ENCODE measurements at places on chromosomes 12 and 14. TPM values are rescaled to one million over a fixed set of nuclear protein-coding genes. Genes with fewer than 3 reads are reported as not detected.

The GPR162 gene
- not detected for total RNA-seq

The LBHD2 gene
- total RNA-seq: not detected

The P2RX2 gene
- not detected for total RNA-seq

The P3H3 gene
- 0.68 TPM for total RNA-seq

The RPGRIP1 gene
- not detected for total RNA-seq

The IGFBP6 gene
- total RNA-seq: 1.2 TPM

The MAPK1IP1L gene
- total RNA-seq: 100 TPM

The PTPRO gene
- 2.5 TPM for total RNA-seq

The A2ML1 gene
- not detected for total RNA-seq

DNA sequence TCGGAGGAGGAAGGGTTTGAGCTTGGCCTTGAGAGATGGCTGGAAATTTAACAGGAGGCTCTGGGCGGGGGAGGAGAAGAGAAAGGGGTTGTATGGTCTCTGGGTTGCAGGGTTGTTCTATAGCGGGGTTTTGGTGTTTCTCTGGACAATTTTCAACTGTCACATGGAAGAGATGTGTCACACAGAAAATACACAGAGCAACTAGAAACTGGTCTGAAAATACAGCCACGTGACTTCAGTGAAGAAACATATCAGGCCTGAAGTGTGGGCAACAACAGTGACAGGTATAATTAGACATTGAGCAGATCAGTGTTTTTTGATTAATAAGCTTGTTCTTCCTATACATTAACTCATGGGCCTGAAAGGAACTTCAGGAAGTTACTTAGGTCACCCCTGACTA, 205.3 kb upstream of the HMGA2 start:
- no peak for DNase-seq

- no peak for DNase-seq
These were observed 66.4 kb downstream of the VCPKMT start for GRCh38 chr14:50049703-50050570.

GRCh38 chr12:123151457-123152454, 866 bp upstream of the PITPNM2 start:
- no peak for DNase-seq

- no peak for DNase-seq
These were observed 64.4 kb downstream of the TMX1 start for GRCh38 chr14:51304438-51304837.

GRCh38 chr12:40575987-40576386, 116.3 kb upstream of the CNTN1 start:
- no peak for DNase-seq

GRCh38 chr12:47805417-47805816, 14.3 kb downstream of the HDAC7 start:
- no peak for DNase-seq

- no peak for DNase-seq
These were observed 73.4 kb downstream of the DUSP6 start for GRCh38 chr12:89278862-89279261.

GRCh38 chr12:132724506-132725241, 14.0 kb downstream of the PGAM5 start:
- no peak for DNase-seq

DNA sequence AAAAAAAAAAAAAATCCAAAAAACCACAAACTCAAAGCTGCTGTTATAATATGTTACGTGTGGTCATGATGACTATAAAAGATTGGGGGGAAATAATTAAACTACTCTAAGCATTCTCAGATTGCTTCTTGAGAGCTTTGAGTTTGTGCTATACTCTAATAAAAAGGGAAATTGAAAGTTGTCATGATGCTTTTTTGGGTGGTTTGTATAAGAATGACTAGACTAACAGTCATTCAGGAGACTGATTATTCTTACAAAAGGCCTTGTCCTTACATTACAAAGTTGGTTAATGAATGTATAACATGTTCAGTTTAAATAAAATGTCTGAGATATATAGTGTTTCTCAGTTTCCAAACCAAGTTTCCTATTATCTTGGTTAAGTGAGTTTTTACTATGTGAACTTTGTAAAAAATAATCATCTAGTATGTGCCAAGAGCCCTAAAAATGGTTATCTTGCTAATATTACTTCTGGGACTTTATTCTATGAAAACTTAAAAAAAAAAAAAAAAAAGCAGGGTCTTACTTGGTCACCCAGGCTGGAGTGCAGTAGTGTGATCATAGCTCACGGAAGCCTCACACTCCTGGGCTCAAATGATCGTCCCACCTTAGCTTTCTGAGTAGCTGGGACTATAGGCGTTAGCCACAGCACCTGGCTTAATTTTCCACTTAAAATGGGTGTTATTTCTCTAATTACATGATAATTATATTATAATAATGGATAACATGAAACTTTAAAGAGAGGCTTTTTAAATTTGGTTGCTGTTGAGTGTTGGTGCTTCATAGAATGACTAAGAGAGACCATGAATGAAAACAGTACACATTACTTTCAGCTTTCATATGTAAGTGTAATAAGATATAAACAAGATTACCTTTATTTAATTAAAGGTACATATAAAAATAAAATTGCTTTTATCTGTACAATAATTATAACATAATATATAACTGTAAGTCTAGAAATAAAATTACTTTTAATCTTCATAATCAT, 459.6 kb upstream of the RGS6 start:
- no peak for DNase-seq

GRCh38 chr14:93725002-93725582, 63.2 kb downstream of the PRIMA1 start:
- DNase-seq: no peak

GRCh38 chr14:57866199-57866705, 360 bp upstream of the SLC35F4 start:
- DNase-seq: no peak

DNA sequence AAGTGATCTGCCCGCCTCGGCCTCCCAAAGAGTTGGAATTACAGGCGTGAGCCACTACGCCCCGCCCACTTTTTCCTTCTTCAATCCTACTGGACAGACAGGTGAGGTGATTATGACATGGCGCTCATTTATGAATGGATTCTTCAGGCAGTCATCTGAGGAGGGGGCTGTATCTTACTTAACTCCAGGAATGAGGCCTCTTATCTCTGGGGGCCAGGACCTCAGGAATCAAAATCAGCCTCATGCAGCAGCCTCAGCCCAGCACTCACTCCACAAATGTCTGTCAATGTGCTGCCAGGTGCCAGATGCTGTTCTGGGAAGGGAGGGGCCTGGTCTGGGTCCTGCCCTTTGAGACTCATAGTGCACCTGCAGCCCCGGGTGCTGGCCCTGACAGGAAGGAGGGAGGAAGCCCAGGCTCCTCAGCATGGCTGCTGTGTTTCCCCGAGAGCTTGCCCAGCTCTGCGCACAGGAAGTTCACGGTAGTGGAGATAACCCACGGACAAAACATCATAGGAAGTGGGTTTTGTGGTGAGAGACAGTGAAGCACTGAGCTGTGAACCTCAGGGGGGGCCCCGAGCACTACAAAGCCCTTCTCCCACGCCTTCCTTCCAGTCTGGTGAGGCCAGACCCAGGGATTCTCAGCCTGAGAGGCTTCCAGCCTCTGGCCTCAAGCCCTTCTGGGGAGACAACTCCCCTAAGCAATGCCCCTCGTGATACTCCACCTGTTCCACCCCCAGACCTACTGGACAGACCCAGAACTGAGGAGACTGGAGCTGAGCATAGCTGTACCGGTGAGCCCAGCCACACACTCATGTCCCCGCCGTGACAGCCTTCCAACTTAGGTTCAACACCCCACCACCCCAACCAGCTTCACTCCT, 22.3 kb downstream of the GALNT6 start:
- DNase-seq: peak; percentile 93

DNA sequence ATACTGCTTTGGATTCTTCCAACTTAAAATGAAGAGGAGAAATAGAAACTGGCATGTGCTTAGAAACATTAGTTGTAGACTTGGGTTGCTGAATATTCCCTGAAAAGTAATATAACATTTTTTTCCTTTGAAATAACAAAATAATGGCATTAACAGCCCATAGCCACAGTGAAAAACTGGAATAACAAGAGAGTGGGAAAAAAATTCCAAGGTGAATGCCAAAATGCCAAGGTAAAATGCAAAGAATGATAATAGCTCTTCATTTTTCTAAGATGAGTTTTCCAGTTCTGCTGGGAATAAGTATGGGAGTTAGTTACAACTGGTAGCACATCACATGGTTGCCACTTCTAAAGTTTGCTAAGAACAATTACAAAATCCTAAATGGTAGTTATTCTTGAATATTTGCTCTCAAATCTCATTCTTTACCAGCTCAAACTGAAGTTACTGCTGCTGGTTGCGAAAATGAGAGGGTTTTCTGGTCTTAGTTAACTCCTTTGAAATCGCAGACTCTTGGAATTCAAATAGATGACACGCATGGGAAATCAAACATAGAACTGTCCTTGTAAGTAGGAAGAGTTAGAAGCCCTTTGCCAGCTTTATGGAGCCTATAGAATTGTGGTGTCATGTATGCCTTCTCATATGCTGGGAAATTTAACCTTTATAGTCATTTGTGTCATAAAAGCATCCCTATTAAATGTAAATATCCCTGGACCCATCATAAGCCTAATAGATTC, 165.0 kb upstream of the DCN start:
- no peak for DNase-seq

DNA sequence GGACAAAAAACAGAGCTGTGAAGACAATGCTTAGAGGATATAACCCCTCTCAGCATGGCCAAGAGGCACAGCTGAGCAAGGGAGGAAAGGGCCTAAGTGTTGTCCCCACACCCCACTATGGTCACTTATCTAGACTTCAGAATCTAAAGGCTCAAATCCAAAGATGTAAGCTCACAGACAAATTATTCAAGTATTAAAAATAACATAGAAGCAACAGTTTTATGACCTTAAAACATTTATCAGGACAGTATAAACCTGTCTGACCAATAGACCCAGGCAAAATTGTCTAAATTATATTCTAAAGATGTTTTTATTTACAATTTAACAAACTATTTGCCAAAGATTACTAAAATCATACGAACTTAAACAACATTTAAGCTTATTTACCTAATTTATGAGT, 28.1 kb upstream of the PRICKLE1 start:
- no peak for DNase-seq

DNA sequence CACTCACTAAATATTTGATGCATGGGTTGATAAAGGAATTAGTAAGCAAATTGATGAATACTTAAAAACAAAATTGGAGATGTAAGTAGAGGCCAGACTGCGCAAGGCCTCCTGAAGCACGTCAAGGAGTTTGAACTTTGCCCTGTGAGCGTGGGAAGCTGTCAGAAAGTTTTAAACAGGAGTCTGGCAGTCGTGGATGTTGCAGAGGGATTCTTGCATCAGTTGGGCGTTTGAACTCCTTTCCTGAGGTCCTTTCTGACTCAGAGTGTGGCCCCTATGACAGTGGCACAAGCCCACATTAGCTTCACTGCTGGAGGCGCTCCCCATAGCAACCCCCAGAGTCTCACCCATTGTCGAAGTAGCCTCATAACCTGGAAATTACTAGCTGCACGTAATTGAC, 17.9 kb upstream of the IL22 start:
- no peak for DNase-seq

GRCh38 chr14:95346820-95347219, 27.1 kb upstream of the CLMN start:
- no peak for DNase-seq

DNA sequence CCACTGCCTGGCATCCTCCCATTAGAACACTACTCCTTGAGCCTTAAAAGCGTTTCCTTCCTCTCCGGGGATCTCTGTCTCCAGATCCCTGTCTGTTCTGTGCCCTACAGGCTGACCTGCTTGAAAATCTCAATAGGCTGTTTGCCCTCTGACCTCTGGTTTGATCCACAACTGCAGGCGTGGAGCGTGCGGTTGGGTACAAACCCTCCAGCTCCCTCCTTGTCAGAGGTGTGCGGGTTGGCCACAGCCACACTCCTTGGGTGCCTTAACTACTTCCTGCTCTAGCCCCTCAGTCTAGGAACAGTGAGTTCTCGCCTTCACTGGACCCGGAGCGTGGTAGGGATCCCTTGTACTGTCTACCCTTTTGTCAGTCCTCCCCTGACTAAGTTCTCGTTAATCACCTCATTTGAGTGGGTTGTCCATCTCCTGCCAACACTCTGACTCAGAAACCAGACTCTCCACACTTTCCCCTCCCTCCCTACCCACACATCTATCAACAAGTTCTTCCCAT, 33.1 kb downstream of the CMKLR1 start:
- DNase-seq: no peak

DNA sequence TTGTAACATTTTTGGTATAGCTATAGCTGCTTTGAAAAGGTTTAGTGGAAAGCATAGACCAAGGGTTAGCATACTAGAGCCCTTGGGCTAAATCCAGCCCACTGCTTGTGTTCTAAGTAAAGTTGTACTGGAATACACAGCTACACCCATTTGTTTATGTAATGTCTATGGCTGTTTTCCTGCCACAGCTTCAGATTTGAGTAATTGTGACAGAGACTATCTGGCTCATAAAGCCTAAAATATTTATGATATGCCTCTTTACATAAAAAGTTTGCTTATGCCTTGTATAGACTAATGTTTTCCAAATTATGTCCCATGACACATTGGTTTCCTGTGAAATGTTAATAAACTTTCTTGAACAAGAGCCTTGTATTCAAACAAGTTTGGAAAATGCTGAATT, 234.8 kb upstream of the ATP2B1 start:
- DNase-seq: no peak

DNA sequence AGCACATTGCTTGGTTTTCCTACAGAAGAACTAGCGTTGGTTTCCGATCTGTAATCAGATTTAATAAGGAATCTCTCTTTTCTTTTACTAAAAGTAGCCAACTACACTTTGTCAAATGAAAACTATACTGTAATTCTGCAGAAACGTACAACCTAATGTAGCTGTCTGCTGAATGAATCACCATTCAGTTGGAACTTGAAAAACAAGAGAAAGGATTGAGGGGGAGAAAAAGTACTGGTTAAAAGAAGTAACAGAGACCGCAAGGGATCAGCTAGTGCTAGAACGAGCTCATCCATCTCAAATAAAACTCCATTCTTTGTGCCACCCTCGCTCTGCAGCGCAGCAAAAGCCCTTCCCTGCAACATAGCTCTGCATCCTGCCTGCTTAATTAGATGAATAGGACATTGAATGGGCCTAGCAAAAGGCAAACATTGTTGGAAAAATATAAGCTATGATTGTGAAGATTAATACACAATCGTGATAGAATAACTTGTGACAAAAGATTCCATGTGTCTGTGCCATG, 2.6 kb downstream of the GARIN2 start:
- no peak for DNase-seq
